Activated CD8-positive, alpha-beta memory T cell treated with anti-CD3 and anti-CD28 coated beads for 4 hours (primary cell): ENCODE measurements at places on chromosomes 11 and 22.

- DNase-seq = no peak
Measured at GRCh38 chr11:71335371-71335770, 83.0 kb upstream of the SHANK2 start.

DNA sequence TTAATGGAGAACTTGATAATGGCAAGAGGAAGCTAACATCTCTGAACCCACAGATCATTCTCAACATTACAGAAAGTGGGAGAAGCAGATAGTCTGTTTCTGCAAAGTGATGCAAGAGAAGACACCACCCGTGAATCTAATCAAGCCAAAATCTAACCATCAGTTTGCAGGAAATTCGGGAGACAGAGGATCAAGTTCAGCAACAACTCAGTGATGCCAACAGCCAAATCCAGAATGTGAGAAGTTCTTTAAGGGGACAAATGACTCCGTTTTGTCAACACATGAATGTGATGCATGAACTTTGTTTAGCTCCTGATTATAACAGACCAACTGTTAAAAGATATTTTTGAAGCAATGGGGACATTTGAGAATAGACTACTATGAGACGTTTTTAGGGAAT lies 95.2 kb upstream of the LDLRAD3 start:
- no peak for DNase-seq

DNA sequence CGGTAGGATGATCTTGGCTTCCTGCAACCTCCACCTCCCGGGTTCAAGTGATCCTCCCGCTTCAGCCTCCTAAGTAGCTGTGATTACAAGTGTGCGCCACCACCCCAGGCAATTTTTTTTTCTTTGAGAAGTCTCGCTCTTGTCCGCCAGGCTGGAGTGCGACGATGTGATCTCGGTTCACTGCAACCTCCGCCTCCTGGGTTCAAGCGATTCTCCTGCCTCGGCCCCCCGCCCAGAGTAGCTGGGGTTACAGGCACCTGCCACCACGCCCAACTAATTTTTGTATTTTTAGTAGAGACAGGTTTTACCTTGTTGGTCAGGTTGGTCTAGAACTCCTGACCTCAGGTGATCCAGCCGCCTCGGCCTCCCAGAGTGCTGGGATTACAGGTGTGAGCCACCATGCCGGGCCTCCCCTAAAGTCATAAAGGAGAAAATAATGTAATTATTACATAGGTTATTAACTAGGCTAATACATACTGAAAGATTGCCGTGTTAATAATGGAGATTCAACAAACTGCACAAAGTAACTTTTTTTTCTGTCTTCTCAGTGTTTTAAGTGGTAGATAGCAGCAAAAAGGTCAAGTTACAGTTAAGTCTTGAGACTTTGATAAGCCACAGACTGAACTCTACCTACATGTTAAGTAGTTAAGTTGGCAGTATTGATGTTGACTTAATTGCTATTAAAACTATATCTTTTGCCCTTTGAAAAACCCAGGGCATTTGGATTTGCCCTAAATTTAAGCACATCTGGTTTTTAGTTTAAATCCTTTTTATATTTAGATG lies 3.9 kb downstream of the CAPRIN1 start:
- no peak for DNase-seq

DNA sequence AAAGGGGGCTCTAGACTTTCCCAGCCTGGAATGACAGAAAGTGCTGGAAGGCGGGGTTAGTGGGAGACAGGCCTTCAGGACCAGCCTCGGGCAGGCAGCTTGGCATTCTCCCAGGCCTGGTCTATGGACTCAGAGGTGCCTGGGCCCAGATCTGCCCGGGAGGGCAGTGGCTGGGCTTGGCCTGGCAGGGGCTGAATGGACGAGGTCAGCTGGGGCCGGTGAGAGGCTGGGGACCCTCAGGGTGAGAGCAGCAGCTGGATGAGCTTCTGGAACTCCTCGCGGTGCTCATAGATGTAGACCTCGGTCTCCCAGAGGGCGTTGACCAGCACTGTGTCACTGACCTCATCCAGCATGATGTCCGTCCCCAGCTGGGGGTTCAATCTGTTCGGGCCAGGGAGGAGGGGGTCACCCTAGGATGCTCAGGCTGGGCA lies 1.5 kb upstream of the BAIAP2L2 start:
- DNase-seq = no peak

- no peak for DNase-seq
Measured at GRCh38 chr11:12069066-12069676, 41.2 kb upstream of the MICAL2 start.

- DNase-seq = no peak
Measured at GRCh38 chr11:119790476-119790875, 61.5 kb upstream of the NECTIN1 start.

- peak; percentile 80 for DNase-seq
Measured at GRCh38 chr22:46013460-46014416, 36.8 kb upstream of the WNT7B start.

GRCh38 chr11:85799142-85799541 lies 11.8 kb downstream of the SYTL2 start:
- no peak for DNase-seq

- no peak for DNase-seq
Measured at GRCh38 chr11:66327171-66328030, 8.8 kb downstream of the RIN1 start.

DNA sequence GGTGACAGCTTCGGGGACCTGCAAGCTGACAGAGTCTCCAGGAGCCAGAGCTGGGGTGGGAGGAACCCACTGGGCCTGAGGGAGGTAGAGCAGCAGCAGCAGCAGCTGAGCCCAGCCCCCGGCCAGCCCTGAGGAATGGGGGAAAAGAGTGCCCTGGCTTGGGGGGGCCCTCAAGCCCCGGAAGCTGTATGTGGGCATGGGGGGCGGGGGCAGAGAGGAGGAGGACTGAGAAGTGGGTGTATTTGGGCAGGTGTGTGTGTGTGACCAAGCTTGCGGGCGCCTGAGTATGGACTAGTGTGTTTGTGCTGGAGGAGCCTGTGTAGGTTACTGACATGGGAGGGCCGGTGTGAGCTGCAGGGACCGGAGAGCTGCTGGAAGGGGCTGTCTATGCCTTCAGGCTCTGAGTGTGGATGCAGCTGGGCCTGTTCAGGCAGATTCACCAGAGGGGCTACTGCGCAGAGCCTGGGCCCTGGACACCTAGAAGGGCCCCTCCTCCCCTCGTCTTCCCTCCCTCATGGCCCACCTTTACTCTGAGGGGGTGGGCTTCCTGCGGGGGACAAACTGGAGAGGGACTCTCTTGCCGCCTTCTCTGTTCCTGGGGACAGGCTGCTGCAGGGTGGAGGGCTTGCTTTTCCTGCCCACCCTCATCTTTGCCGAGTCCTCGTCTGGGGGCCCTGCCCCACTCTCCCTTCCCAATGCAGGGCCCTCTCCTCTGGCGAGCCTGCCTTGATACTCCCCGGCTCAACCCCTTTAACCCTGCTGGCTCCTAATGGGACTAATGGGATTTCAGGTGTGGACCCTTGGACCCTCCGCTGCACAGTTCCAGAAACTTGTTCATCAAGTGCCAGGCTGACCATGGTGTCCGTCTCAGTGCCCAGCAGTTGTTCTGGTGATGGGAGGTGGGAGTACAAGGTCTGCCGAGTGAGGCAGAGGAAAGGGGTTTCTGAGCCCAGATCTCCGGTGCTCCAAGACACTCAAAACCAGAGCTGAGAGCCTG lies 28.2 kb downstream of the ST3GAL4 start:
- no peak for DNase-seq

DNA sequence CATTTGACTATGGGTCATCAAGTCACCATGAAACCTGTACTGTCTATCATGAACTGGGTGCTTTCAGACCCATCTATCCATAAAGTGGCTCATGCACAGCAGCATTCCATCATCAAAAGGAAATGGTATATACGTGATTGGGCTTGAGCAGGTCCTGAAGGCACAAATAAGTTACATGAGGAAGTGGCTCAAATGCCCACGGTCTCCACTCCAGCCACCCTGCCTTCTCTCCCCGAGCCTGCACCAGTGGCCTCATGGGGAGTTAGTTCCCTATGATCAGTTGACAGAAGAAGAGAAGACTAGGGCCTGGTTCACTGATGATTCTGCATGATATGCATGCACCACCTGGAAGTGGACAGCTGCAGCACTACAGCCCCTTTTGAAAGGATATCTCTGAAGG lies 312.5 kb downstream of the TENM4 start:
- no peak for DNase-seq

- no peak for DNase-seq
Measured at GRCh38 chr11:100821198-100821597, 134.1 kb downstream of the ARHGAP42 start.

GRCh38 chr11:17742019-17742418 lies 7.4 kb downstream of the KCNC1 start:
- DNase-seq = no peak

DNA sequence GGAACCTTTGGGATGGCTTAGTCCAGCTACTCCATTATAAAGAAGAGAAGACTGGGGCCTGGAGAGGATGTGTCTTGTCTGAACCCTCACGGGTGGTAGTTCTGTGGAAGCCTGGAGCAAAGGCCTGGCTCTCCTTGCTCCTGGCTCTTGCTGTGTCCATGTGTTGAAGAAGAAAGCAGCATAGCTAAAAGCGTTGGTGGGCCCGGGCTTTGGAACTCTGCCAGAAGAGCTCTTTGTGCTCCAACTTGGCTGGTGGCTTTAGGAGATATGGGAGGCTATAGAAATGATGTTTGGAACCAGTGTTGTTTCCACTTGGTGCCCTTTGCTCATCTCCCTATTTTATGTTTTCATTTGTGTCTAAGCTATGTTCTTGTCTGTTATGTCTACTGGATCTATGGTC lies 131.1 kb downstream of the DBX1 start:
- DNase-seq = no peak

GRCh38 chr11:118608360-118609227 lies 1.2 kb downstream of the PHLDB1 start:
- peak; percentile 89 for DNase-seq

DNA sequence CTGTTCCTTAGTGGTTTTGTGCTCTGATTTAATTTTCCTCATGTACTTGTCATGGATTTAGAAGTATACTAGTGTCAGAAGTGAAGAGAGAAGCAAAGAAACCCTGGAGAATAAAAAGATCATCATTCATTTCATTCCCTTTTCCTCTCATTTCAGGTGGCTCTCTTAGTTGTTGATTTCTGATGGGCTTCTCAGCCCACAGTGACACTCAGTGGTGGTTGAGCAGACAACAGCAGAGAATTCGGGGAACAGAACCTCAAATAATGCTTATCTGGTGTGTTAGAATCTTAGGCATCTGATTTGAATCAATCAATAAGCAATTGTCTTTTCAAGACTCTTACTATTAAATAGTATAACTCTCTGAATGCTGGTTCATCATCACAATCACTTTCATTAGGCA lies 1289.4 kb downstream of the FAM181B start:
- DNase-seq = no peak

- DNase-seq = no peak
Measured at GRCh38 chr22:37907036-37907954, 1.2 kb downstream of the MICALL1 start.

- no peak for DNase-seq
Measured at GRCh38 chr11:120280600-120281051, 40.7 kb downstream of the POU2F3 start.

GRCh38 chr22:29139965-29140782 lies 65.5 kb upstream of the EMID1 start:
- no peak for DNase-seq

DNA sequence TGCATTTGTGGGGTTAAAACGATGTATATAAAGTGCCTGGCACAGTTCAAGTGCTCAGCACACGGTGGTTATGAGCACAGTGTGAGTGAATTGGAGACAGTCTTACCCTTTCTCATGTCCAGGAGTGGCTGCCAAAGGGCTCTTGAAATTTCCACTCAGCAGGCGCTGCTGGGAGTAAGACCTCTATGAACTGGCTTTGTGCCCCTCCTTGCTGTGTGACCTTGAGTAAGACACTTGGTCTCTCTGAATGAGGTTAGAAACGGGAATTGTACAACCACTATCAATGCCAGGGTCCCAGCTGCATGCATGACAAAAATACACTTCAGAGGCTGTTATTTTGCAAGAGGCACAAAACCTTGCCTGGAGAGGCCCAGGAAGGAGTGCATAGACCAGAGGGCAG lies 86.6 kb downstream of the TSPAN18 start:
- no peak for DNase-seq

DNA sequence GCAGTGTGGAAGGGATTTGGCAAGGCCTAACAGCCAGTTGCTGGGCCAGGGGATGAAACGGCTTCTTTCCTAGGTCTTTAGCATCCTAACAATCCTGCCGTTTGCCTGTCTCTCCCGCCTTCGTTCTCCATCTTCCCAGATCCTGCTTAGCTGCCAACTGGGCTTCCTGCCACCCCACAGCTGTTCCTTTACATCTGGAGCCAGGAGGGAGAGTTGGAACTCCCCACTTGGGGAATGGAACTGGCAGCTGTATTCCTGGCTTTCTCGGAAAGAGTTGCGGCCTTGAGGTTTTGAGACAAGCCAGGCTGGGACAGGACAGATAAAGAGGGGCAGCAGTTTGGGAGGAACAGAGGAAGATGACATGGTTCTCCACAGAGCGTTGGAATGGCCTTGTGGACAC lies 59.6 kb downstream of the ST3GAL4 start:
- no peak for DNase-seq

- no peak for DNase-seq
Measured at GRCh38 chr11:114746013-114746412, 67.7 kb downstream of the NXPE2 start.

- DNase-seq = no peak
Measured at GRCh38 chr22:45029501-45029900, 19.7 kb upstream of the PHF21B start.

DNA sequence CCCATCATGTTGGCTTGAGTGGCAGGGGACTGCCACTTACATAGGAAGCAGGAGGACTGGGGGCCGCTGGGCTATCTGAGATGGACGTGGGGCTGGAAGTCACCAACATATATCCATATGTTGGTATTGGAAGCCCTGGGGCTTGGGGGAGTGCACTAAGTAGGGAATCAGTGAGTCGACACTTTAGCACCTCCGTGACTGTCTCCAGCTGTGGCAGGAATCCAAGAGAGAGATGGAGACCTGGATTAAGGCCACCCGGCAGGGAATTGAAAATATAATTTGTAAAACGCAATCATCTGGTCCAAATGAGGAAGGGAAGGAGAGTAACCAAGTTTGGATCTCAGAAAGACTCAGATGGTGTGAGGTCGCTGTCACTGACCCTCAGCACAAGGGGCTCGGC lies 68.4 kb downstream of the ELFN2 start:
- DNase-seq = no peak

DNA sequence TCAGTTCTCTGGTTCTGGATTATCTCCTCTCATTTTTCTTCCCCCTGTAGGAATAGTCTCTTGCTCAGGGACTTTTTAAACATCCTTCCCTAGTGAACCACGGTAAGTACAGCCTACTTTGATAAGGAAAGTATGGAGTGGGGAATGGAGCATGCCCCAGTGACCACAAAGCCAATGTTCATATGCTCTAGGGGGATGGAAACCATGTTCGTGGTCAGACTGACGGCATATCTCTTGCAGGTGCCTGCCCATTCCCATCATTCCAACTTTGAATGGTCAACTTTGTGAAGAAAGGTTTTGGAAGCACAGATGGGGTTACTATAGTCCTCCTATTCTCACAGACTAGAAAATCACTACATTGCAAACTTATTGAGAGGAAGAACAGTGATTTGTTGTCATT lies 332.5 kb upstream of the NCAM1 start:
- DNase-seq = no peak

DNA sequence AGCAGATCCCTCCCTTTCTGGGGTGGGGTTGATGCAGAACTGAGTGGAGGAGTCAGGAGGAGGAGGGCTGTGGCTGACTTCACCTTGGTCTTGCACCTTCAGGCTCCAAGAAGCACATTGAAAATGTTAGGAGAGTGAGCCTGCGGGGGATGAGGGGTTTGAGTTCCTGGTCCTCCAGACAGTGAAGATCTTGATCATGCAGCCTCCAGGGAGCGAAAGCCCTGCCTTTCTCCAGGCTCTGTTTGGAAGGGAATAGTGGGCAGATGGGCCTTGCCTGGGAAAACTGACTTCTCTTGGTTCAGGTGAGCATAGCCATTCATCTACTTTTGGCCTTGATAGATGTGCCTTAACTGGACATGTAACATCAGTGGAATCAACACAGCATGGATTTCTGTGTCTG lies 267.6 kb upstream of the B3GAT1 start:
- no peak for DNase-seq
